T-helper 17 cell (primary cell): ENCODE measurements at places on chromosomes 16 and 17. TPM values are rescaled to one million over a fixed set of nuclear protein-coding genes. Genes with fewer than 3 reads are reported as not detected.

The ABCC12 gene
- total RNA-seq: not detected

The PRSS33 gene
- total RNA-seq: not detected

- H3K27ac ChIP-seq: no peak overlapping the region
- no peaks in the 10 kb centered on the region for H3K4me1 ChIP-seq
- peaks cover 50% of the 10 kb centered on the region for H3K27me3 ChIP-seq
- H3K4me3 ChIP-seq: no peak overlapping the region
- DNase-seq: no peak
Observed at GRCh38 chr17:33284022-33284421, 9.1 kb downstream of the ASIC2 start.

GRCh38 chr17:62093188-62094155 is 28.4 kb upstream of the MED13 start:
- no peak for DNase-seq
- H3K27me3 ChIP-seq: no peaks in the 10 kb centered on the region
- no peak overlapping the region for H3K27ac ChIP-seq

DNA sequence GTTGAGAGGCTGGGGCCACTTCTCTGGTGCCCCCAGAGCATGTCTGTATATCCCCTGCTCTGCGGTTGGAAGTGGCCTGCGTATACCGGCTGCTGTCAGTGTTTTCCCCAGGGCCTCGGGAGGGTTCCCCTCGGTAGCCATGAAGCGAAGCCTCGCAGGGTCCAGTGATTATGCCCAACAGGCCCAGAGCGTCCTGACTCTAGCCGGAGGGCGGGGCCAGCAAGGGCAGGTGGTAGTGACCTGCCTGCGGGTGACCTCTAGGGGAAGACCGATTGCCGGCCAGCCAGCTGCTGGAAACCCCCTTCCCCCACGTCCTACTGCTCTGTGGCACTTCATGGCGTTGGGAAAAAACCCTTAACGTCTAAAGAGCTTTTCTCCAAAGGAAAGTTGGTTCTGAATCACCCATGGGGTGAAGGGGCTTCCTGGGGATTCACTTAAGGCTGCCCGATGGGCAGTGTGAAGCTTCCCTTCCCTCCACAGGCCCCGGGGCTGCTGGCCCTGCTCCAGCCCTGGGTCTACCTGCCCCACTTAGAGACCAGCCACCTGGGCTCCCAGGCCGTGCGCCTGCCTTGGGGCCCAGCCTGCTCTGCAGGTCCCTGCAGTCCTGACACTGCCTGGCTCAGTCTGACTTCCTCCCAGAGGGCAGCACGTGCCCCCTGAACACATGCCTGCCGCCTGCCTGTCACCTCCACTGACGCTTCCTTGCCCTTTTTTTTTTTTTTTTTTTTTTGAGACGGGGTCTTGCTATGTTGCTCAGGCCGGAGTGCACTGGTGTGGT is 72.8 kb downstream of the SOCS1 start:
- peaks cover 11% of the 10 kb centered on the region for H3K4me1 ChIP-seq
- H3K27me3 ChIP-seq: no peaks in the 10 kb centered on the region
- no peak overlapping the region for H3K4me3 ChIP-seq
- H3K27ac ChIP-seq: peak overlapping the region; percentile 45

GRCh38 chr16:88927010-88927409 is 50.0 kb downstream of the CBFA2T3 start:
- no peak overlapping the region for H3K4me3 ChIP-seq
- no peaks in the 10 kb centered on the region for H3K4me1 ChIP-seq
- H3K27me3 ChIP-seq: peaks cover 5% of the 10 kb centered on the region
- no peaks in the 10 kb centered on the region for H3K36me3 ChIP-seq
- H3K27ac ChIP-seq: no peak overlapping the region

DNA sequence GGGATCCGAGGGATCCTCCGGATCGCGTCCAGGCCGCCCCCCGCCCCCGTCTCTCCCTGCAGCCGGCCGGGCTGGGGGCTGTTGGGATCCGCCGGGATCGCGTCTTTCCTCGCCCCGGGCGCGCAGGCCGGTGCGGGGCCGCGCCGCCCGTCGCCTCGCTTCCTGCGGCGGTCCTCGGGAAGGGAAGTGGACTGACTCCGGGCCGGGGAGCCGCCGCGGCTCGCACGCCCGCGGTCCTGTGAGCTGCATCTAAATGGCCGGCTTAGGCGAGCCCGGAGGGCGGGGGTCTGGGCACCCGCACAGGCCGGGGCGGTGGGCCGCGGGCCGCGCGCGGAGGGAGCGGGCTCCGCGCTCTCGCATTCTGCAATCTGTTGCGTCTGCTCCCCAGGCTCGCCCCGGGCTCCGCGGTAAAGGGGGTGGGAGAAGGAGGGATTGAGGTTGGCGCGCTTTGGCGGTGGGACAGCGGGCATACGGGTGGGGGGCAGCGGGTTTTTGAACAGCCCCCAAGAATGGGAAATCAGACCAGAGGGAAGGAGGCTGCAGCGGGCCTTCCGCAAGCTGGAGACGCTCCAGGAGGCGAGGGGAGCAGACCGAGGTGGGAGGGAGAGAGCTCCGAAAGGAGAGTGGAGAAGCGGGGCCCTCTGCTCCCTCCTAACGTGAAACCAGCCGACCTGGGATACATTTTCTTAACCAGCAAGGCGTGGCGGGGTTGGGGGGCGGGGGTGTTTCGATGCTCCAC is 2.2 kb downstream of the TMEM132E start:
- DNase-seq: no peak
- no peak overlapping the region for H3K27ac ChIP-seq
- peaks cover 14% of the 10 kb centered on the region for H3K4me1 ChIP-seq

DNA sequence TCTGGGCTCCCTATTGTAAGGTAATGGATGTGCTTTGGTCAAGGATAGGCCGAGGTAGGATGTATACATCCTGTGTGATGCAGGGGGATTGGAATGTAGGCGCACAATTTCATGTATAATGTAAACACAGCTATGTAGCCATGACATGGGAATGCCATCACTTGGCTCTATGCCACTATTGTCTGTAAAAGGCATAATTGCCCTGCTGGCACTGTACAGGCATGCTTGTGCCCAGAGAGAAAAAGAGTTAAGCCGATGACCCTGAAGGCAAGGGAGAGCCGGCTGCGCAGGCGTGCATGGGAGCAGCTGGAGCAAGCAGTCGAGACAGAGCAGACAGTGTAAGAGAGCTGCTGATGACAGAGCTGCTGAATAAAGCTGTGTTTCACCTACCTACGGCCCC is 212.5 kb upstream of the CPHXL start:
- H3K27me3 ChIP-seq: peaks cover 12% of the 10 kb centered on the region
- H3K36me3 ChIP-seq: no peaks in the 10 kb centered on the region
- H3K27ac ChIP-seq: no peak overlapping the region
- H3K4me1 ChIP-seq: peaks cover 2% of the 10 kb centered on the region
- H3K4me3 ChIP-seq: no peak overlapping the region
- no peak for DNase-seq

- H3K27ac ChIP-seq: peak within 1 kb of the TSS; percentile 99
- DNase-seq: peak; percentile 99
- H3K4me1 ChIP-seq: peaks cover 25% of the 10 kb centered on the region
- no peaks in the 10 kb centered on the region for H3K27me3 ChIP-seq
Observed at GRCh38 chr16:67480833-67481560, at the start of gene ATP6V0D1. Gene ATP6V0D1, minus strand, starts transcription at chr16:67481157. Its CDS starts 71 bp downstream, at chr16:67481086.

GRCh38 chr17:53466733-53467132 is 356.0 kb upstream of the KIF2B start:
- no peak overlapping the region for H3K4me3 ChIP-seq
- no peak for DNase-seq
- no peaks in the 10 kb centered on the region for H3K27me3 ChIP-seq
- no peak overlapping the region for H3K27ac ChIP-seq
- H3K4me1 ChIP-seq: no peaks in the 10 kb centered on the region

DNA sequence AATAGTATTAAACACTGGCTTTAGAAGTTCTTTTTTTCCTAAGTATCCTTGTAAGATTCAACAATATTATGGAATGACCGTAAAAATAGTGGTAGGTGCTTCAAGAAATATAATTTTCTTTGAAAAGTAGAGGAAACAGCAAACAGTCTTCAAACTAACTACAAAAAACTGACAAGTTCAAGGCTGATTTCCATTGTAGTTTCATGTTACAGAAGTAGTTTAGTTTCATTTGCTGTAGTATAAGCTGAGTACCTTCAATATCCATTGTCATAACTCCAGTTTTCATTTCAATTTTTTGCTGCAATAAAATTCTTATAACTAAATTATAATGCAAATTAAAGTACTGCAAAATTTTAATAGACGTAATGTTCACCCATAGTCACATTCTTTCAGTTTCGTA is 19.3 kb downstream of the PHKB start:
- H3K36me3 ChIP-seq: peaks cover 3% of the 10 kb centered on the region
- H3K27ac ChIP-seq: no peak overlapping the region
- peaks cover 11% of the 10 kb centered on the region for H3K4me1 ChIP-seq

- peak overlapping the region; percentile 62 for H3K27ac ChIP-seq
- peaks cover 32% of the 10 kb centered on the region for H3K4me1 ChIP-seq
- H3K4me3 ChIP-seq: peak overlapping the region; percentile 19
- DNase-seq: no peak
Observed at GRCh38 chr17:35187481-35187880, 6.7 kb downstream of the SLC35G3 start.

DNA sequence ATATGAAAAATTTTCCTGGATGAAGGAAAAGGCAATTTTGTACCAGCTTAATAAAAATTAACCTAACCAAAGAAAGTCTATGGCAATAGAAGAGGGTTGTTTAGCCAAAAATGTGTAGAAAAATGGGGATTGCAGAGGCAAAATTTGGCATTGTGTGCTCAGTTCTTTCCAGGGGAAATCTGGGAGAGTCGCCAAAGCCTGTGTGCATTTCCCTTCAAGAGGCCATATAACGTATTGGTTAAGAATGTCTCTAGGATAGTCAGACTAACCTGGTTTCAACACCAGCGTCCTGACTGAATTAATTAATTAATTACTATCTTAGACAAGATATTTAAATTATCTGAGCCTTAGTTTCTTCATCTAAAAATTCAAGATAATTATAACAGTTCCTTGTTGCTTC is 44.8 kb upstream of the HLF start:
- H3K4me3 ChIP-seq: no peak overlapping the region
- no peak for DNase-seq
- no peak overlapping the region for H3K27ac ChIP-seq
- no peaks in the 10 kb centered on the region for H3K27me3 ChIP-seq
- peaks cover 10% of the 10 kb centered on the region for H3K4me1 ChIP-seq

DNA sequence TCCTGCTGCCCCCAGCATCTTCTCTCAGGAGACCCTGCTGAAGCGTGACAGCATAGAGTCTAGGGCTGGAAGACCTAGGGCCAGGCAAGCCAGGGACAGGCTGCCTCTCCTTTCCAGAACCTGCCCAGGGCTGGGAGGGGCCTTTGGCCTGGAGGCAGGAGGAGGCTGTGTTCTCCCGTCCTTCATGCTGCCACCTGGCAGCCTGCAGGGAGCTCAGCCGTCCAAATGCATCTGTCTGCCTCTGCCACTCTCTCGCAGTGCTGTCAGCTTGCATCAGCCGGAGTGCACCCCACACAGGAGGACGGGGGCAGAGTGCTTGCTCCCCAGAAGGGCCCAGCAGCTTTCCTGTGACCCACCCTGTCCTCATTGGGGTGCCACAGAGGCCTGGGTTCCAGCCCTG is 31.3 kb downstream of the ARHGAP23 start:
- H3K4me3 ChIP-seq: no peak overlapping the region
- H3K27ac ChIP-seq: no peak overlapping the region
- peaks cover 6% of the 10 kb centered on the region for H3K36me3 ChIP-seq

GRCh38 chr17:77867308-77867781 is 91.2 kb upstream of the TNRC6C start:
- peaks cover 29% of the 10 kb centered on the region for H3K4me1 ChIP-seq
- H3K4me3 ChIP-seq: no peak overlapping the region
- H3K36me3 ChIP-seq: no peaks in the 10 kb centered on the region
- no peaks in the 10 kb centered on the region for H3K27me3 ChIP-seq

GRCh38 chr16:55044201-55044975 is 113.7 kb downstream of the IRX5 start:
- H3K4me1 ChIP-seq: no peaks in the 10 kb centered on the region
- peaks cover 26% of the 10 kb centered on the region for H3K27me3 ChIP-seq
- DNase-seq: no peak

GRCh38 chr17:27494192-27495091 is 38.2 kb downstream of the KSR1 start:
- H3K4me3 ChIP-seq: no peak overlapping the region
- DNase-seq: no peak
- H3K27me3 ChIP-seq: no peaks in the 10 kb centered on the region
- no peaks in the 10 kb centered on the region for H3K36me3 ChIP-seq
- peaks cover 10% of the 10 kb centered on the region for H3K4me1 ChIP-seq
- H3K27ac ChIP-seq: peak overlapping the region; percentile 49
